ENCODE measurements at places on chromosomes 5 and 9.

DNA sequence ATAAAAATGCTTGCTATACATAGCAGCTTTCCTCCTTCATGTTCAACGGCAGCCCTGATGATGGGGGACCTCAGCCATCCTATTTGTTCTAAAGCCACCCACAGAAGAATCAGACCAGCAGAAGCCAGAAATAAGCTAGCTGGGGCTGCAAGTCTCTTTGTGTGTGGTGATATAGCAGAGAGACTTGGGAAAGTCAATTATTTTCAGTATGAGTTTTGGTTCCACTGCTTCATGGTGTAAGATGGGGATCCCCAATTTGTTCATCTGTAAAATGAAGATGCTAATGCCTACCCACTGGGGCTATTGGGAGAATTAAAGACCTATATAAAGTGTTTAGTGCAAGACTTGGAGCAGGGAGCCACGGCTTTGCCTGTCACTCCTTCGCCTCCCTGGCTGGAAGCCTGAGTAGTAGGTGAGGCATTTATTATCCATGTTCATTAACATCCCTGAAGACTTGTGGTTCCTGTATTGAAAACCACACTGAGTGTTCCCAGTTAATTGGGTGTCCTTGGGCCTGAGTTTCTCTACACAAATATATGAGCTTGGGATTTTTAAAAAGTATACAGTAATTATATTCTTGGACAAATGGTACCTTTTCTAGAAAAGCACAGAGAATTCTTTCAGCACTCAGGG is 210.1 kb upstream of the SLC24A2 start:
- DNase-seq = no peak

- no peak for DNase-seq
These were observed 25.0 kb upstream of the SNX2 start for GRCh38 chr5:122749886-122750285.

DNA sequence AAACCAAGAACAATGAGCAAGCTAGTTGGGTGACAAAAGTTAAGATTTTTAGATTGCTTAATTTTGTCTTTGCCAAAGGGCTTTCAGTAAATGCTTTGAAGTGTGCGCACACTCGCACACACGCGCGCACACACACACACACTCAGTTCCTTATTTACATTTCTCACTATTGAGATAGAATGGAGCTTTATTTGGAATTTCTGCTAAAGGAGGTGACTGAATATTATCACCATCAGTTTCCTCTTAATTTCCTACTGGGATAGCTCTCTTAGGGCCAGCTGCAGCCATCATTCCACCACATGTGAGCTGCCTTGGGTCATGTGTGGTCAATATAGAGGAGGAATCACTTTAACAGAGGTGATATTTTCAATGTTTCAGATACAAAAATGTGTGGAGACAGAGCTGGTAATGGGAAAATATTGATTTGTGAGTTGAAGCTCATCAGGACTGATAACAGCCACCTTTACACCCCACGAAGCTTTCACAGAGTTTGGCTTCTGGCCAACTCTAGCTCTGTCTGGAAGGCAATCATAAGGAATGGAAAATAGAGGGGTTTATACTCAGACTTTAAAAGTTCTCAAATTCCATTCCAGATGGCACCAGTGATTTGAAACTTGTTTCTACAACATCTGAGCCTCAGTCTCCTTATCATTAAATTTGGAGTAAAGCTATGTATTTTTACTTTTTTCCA is 99.9 kb downstream of the MACIR start:
- no peak for DNase-seq

- no peak for DNase-seq
These were observed 70.4 kb downstream of the RAPGEF1 start for GRCh38 chr9:131669269-131670157.

- DNase-seq = no peak
These were observed 137.8 kb downstream of the CEMIP2 start for GRCh38 chr9:71630377-71630995.

DNA sequence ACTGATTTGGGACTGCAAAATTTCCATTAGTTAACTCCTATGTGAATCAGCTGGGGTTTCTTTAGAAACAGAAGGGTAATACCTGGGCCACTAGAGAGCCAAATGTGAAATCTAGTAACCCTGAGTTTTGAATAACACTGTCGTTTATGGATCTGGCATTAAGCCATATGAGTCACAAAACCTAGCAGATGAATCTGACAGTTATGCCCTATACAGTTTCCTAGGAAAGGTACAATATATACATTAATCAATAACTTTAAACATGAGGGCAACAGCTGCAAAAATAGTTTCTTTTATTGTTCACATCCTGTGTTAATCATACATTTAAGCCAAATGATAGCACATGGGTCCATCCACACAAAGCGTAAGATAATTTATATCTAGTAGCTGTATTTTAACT is 56.9 kb downstream of the PAM start:
- DNase-seq = no peak

- no peak for DNase-seq
These were observed 18.7 kb downstream of the CAST start for GRCh38 chr5:96680759-96681470.

- DNase-seq = no peak
These were observed 310.2 kb downstream of the ARRDC3 start for GRCh38 chr5:91072881-91073280.

DNA sequence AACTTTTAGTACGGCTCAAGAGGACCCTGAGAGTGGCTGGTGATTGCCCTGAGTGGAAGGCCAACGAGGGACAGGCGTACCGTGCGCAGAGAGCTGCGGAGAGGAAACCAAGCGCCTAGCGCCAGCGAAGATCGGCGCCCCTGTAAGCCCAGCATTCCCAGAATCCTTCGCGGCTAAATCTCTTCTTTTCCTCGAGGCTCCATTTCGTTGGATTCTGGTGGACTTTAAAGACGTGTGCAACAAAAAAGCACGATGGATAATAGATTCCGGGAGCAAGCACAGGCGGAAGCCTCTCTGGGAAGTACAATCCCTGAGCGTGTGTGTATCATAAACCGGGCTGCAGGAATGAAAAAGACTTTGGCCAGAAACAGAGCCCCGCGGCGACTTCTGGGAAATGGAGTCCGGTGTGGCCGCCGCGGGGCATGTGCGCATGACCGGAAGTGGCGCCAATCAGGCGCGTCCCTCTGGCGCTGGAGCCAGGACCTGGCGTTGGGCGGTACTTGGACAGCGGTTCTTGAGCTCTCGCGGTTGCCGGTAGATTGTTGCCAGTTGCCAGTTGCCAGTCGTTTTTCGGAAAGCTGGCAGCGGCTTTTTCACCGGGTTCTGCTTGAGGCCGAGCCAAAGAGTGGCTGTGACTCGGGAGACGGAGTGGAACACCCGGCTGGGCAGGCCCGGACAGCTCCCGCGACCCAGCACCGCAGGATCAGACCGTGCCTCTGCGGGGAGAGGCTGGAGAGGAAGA is at the start of gene ZNF79:
ZNF79 (plus strand) TSS at position 449 of the 742 bp plus-strand sequence. CDS start 406 bp downstream, outside the sequence.
- peak; percentile 89 for DNase-seq

DNA sequence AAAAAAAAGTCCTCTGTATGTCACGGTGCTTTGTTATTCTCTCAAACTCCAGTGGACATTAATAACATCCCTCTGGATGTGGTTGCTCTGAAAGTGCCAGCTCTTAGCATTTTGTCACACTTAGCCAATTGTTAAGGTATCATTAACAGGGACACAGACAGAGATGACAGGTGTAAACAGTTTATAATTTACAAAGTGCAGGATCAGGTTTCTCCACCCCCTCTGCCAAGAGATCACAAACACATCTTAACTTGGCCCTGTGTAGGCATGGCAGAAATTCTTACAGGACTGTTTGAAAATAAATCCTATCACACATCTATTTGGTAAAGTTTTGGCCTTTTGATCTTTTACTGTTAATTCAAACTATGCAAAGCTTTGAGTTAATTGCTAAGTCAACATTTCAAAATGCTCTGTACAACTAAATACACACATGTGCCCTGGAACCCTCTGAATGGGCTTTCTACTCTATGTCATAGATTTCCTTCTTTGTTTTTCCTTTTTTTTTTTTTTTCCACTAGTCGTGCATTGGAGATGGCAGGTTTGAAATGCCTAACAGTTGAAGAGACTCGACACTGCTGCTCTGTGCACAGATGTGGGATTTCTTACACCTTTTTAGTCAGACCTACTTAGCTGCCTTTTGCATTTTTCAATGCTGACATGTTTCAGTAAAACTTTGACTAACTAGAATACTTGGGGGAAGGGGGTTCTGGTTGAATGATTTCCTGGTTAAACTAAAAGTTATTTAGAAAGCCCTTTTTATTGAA is 41.7 kb downstream of the SEMA6A start:
- no peak for DNase-seq

- DNase-seq = no peak
These were observed 978 bp downstream of the CFAP157 start for GRCh38 chr9:127707766-127708165.

- no peak for DNase-seq
These were observed 785.5 kb upstream of the EDIL3 start for GRCh38 chr5:85170183-85170582.

DNA sequence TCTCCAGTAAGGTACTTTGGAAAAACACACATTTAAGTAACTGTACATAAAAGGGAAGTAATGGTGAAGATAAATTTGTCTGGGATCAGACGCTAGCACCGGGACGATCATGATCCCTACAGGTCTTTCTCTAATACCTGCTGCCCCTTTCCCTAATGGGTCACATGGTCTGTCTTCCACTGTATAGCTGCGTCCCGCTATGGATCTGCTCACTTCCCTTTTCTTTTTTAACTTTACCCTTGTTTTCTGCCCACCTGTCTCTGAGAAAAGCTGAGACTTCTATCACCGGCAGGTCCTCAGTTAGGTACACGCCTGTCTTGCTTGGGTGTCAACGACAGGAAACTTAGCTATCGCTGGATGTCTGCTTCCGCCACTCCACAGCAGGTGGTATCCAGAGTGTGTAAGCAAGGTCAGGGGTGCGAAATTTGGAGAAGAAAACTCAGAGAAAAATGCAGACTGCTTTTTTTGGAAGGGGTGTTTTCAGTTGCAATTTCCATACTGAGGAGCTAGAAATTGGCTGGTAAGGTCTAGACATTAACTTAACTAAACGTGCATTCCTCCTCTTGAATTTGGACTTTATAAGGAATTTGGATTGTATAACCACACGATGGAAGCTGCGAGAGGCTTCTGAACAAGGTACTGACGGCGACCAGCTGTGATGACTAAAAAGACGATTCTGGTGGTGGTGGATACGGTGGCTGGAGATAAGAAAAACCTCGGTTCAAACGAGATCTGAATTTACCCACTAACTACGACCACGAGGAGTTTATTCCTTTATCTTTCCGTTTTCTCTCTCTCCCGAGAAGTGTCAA is 1.1 kb upstream of the ICE1 start:
- DNase-seq = peak; percentile 24

- no peak for DNase-seq
These were observed 2.0 kb downstream of the CTNNAL1 start for GRCh38 chr9:109011231-109011671.

GRCh38 chr9:93593144-93593658 is 16.8 kb downstream of the PHF2 start:
- DNase-seq = no peak

DNA sequence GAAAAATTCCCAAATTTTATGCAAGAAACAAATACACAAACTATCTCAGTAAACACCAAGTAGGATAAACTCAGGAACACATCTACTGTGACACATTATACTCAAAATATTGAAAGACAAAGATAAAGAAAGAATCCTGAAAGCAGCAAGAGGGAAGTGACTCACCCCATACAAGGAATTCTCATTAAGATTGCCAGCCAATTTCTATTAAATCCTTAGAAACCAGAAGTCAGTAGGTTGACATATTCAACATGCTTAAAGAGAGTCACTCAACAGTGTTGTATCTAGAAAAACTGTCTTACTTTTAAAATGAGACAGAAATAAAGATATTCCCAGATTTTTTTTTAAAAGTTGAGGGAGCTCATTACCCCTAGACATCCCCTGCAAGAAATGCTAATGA is 15.5 kb downstream of the SPATA31E1 start:
- DNase-seq = no peak

DNA sequence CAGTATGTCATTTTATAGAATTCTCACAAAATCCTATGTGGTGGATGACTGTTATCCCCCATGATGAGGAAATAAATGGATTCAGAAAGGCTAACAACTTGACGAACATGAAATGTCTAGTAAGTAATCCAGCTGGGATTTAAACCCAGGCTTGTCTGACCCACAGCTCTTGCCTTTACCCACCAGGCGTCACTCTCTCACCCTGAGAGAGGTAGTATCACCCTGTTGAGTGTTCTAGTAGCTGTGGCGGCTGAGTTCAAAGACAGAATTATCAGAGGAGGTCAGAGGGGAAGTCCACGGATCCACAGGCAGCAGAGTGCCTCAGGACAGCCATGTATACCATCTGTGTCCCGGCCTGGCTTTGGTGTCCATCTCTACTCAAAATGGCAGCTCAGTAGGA is 113.8 kb downstream of the ZNF462 start:
- DNase-seq = no peak

DNA sequence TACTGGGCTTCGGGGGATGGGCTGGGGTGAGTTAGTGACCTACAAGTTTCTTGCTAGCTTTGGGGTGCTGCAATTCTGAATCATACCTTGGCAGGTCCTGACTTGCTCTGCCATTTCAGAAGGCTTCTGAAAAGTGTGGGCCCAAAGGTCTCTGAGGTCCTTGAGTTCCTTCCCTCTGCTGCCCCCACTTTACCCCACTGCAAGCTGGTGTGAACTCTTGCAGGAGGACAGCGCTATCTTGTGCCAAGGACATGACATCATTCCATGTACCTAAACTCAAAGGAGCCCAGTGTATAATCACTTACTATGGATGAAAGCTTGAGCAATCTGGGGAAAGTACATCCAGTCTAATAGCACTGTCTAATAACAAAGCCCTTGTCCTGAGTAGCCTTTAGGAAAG is 157.4 kb downstream of the RMI1 start:
- no peak for DNase-seq

- DNase-seq = no peak
These were observed 124.5 kb downstream of the CDH12 start for GRCh38 chr5:22728610-22729009.

DNA sequence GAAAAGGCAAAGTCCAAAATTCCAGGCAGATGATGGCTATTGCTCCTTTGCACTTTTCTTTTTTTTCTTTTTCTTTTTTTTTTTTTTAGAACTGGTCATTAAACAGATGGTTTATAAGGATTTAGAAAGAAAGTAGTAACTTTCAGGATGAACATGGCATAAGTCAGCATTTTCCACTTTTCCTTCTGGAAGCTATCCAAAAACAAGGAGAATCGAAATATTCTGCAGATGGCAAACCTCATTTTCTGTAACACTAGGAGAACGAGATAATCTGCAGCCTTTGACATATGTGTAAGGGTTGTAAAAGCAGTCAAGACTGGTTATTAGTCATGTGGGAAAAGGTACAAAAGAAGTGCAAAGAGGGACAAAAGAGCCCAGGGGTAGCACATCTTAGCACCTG is 69.1 kb upstream of the PUM3 start:
- no peak for DNase-seq

- DNase-seq = no peak
These were observed 237.4 kb downstream of the NR3C1 start for GRCh38 chr5:143166090-143166489.

GRCh38 chr5:84383816-84384603 is 670 bp downstream of the EDIL3 start:
- peak; percentile 56 for DNase-seq

- DNase-seq = no peak
These were observed 400.9 kb upstream of the MEF2C start for GRCh38 chr5:89283728-89284493.
